ENCODE measurements at places on chromosomes 7 and 10.

- no peak for DNase-seq
Observed at GRCh38 chr7:106205621-106206222, 79.1 kb downstream of the NAMPT start.

GRCh38 chr10:66144016-66144415 lies 781.8 kb upstream of the LRRTM3 start:
- no peak for DNase-seq

- peak; percentile 81 for DNase-seq
Observed at GRCh38 chr10:102504179-102504975, 605 bp downstream of the SUFU start.

DNA sequence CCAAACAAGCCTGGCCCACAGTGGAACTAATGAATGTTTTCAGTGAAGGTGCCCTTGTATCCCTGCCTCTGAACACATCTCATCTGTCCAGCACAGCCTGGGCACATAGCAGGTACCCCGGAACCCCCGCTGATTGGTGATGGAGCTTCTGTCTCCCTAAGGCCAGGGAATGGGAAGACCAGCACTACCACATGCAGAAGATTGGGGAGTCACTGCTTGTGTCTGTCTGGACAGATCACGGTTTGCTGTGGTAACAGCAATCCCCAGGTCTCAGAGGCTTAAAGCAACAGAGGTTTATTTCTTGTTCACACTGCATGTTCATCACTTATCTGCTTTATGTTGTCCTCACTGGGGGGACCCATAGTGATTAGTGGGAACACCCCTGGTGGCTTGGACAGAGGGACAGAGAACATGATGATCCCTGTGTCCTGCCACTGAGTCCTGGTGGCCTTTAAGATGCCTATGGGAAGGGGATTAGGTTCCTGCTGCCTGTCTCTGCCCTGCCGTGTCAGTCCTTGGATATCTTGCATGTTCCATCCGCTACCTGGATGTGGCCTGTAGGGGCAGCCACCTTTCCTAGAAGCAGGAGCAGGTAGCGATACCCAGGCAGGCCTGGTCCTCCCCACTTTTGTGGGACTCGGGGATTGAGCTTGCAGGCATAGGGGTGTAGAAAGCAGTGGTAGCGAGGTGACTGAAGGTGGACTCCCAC lies 3.6 kb downstream of the TSPAN14 start:
- DNase-seq: peak; percentile 78

DNA sequence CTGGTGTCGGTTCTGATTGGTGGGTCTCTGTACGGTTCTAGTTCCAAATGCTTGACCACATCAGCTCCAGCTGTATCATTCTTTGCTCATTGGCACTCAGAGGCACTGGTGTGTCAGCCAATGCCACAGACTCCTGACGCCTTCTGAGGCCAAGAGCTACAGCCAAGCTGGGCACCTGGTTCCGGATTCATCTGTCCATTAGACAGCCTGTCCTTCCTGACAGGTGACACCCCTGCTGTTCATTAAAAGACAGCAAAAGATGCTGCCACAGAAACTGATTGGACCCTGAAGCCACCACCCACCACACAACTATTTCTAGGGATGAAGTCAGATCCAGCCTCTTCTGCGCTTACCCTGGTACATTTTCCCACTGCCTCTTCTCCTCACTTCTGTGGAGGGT lies 35.6 kb downstream of the COL13A1 start:
- no peak for DNase-seq

DNA sequence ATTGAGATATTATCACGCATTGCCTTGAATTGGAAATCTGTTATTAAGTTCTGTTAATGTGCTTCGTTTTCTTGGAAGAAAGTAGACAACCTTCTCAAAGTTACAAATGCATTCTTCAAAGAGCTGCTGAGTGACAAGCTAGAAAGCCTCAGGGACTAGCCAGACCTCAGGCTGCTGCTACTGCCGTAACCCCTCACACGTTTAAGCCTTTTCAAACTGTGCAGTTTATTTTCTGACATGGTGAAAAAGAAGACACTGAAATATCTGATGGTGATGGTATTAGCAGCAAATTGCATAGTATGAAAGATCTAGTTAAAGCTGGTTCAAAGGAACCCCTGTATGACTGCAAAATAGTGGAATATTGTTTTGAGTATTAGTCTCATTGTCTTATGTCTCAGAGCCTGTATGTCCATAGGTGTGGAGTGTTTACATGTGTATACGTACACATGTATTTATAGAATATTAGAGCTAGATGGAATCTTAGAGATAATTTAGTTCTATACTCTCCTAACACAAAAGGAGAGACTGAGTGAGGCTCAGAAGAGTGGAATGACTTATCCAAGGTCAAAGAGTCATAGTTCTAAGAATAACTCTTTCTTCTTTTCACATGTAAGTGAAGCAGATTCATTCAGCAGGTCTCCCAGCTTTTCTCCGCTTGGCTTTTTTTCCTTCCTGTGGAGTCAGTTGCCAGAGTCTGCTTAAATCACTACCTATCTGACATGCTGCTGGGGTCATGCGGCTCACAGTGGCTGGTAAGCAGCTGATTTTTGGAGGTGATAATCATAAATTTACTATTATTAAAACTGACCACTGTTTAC lies 431.9 kb downstream of the PLXDC2 start:
- no peak for DNase-seq

- no peak for DNase-seq
Observed at GRCh38 chr10:112672706-112673105, 225.7 kb downstream of the VTI1A start.

GRCh38 chr7:98322331-98323270 lies 41.1 kb downstream of the BRI3 start:
- no peak for DNase-seq

- DNase-seq: no peak
Observed at GRCh38 chr10:24952707-24953645, 570 bp upstream of the PRTFDC1 start.

DNA sequence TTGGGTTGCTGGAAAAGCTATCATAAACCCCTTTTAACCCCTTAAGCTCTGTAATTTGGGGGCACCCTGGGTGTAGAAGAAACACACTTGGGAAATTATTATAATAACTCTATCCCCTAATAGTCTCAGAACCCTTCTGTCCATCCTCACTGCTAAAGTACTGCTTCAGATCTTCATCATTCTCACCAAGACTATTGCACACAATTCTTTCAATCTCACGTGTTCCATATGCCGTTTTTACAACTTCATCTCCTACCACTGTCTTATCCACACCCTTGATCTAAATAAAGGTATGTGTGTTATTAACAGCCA lies 15.8 kb downstream of the ANKRD22 start:
- no peak for DNase-seq

- peak; percentile 89 for DNase-seq
Observed at GRCh38 chr7:92835261-92835850, 1.0 kb downstream of the CDK6 start.

- DNase-seq: peak; percentile 69
Observed at GRCh38 chr10:132663666-132664365, 122.1 kb downstream of the NKX6-2 start.

- DNase-seq: no peak
Observed at GRCh38 chr7:26423436-26423835, 131.8 kb downstream of the SNX10 start.

GRCh38 chr10:21015851-21016250 lies 118.7 kb upstream of the NEBL start:
- peak; percentile 36 for DNase-seq

DNA sequence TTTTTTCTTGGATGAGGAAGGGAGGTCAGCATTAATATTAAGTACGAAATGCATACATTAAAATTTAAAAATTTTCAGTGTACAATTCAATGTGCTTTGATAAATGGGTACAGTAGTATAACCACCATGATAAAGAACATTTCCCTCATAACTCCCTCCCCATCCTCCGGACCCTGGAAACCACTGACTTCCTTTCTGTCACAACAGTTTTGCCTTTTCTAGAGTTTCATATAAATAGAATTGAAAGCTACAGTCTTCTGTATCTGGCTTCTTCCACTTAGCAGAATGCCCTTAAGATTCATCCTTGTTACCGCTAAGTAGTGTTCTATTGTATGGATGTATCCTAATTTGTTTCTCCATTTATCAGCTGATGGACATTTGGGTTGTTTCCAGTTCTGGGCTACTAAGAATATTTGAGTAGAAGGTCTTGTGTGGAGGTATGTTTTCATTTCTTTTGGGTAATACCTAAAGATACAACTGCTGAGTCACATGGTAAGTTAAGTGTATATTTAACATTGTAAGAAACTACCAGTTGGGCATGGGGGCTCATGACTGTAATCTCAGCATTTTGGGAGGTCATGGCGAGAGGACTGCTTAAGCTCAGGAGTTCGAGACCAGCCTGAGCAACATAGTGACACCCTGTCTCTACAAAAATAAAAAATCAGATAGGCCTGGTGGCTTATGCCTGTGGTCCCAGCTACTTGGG lies 30.8 kb downstream of the ABI1 start:
- DNase-seq: no peak

GRCh38 chr10:127073666-127074065 lies 122.7 kb downstream of the INSYN2A start:
- DNase-seq: no peak

DNA sequence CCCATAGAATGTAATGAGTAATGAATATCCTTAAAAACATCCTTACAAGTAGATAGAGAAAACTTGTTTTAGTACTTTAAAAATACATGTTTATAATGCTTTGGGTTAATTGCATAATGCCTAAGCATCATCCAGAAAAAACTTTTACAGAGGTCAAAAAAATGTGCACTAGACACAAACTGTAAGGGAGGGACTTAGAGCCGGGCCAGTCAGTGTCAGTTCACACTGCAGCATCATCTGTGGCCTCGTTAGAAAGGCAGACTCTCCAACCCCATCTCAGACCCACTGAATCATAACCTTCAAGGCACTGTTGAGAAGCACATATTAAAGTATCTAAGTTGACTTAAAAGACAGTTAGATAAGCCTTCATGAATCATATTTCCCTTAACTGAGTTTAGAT lies 230.1 kb upstream of the PRPS1L1 start:
- no peak for DNase-seq

GRCh38 chr7:76515999-76516443 lies 5.7 kb downstream of the UPK3B start:
- DNase-seq: peak; percentile 89

DNA sequence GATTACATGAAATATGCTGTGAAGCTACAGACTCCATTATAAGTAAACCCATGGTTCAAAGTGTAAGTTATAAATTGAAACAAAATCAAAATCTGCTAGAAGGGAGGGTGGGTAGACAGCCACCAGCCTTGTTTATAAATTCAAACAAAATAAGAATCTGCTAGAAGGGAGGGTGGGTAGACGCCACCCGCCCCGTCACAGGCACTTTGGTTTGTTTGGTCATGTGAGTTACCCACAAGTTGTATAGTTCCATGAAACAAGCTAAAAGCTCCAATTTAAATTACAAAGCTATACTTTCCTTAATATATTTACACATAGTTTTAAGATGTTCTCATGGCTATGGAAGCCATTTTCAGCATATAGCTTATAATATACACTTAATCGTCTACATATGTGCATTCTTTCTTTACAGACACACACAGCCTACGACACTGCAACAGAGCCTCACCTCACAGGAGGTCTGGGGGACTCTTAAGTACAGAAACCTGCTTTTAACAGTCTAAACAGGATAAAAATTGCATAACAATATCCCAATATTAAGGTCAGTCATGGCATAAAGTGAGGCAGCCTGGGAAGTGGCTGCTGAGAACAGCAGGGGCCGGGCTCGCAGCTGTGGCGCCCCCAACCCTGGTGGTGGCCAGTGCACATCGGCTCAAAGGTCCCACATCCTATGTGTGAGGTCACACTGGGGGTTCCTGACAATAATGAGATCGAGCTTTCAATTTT lies 28.1 kb upstream of the NCAPG2 start:
- peak; percentile 76 for DNase-seq

GRCh38 chr10:89153116-89153515 lies 54.0 kb downstream of the CH25H start:
- DNase-seq: no peak

DNA sequence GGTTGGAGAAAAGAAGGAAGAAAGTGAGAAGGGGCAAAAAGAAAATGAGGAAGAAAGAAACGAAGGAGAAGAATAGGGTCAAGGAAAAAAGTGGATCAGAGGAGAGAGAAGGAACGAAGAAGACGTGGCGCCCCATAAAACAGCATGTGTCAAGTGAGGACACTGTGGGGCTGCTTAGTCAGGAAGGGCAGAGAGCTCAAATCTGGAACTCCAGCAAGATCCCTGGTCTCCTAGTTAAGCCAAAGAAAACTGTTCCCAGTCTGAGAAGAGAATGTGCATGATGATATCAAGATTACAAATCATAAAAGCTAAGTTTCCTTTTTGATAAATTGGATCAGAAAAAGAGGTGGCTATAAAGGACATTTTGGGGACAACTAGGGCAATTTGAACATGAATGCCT lies 33.0 kb downstream of the CREB3L2 start:
- no peak for DNase-seq

DNA sequence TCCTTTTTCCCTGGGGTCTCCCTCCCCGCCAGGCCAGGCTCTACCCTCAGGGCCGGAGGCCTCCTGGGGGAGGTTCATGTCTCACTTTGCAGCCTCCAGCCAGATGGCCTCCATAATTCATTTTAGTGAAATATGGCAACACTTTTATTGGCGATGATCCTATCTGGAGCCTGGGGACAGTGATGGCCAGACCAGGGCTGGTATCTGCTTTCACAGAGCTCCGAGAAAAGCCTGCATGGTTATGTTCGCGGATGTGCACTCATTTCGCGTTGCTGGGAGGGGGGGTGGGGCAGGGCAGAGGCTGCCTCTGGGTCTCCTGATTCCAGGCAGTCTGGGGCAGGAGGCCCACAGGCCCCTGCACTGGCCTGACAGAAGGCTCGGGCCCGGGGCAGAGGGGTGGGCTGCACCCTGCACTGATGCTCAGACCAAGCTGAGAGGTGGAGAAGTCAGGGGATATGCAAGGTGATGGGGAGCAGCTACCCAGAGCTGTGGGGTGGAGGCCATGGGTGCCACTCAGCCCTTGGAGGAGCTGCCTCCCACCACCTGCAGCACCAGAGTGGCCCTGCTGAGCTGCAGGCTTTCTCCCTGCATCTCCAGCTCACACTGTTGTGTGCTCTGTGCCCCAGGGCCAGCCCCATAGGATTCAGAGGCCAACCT lies 85.3 kb upstream of the RET start:
- no peak for DNase-seq

DNA sequence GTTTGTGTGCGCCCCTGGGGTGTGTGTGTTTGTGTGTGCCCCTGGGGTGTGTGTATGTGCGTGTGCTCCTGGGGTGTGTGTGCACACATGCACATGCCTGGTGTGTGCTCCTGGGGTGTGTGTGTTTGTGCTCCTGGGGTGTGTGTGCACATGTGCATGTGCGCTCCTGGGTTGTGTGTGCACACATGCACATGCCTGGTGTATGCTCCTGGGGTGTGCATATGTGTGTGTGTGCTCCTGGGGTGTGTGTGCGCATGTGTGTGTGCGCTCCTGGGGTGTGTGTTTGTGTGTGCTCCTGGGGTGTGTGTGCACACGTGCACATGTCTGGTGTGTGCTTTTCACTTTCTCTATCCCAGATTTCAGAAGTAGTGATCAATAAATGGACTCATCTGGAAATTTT lies 321.0 kb downstream of the WDR37 start:
- no peak for DNase-seq
